ENCODE measurements at places on chromosomes 7 and 10. TPM values are rescaled to one million over a fixed set of nuclear protein-coding genes. Genes with fewer than 3 reads are reported as not detected.

PAX4 gene
- not detected for total RNA-seq

NFE2L3 gene
- 30.5 TPM for total RNA-seq

KCNK18 gene
- total RNA-seq = not detected

LIPM gene
- not detected for total RNA-seq

TDRD1 gene
- not detected for total RNA-seq

NPY4R gene
- not detected for total RNA-seq

TBX20 gene
- total RNA-seq = not detected

FAM25A gene
- not detected for total RNA-seq

NUDT5 gene
- total RNA-seq = 91.8 TPM

SPDYE11 gene
- total RNA-seq = not detected

ZNF467 gene
- 3.0 TPM for total RNA-seq

LIMK1 gene
- 56.4 TPM for total RNA-seq

HOXA3 gene
- 0.18 TPM for total RNA-seq

TRPV5 gene
- not detected for total RNA-seq

SPACDR gene
- total RNA-seq = 0.86 TPM

STRIP2 gene
- 6.1 TPM for total RNA-seq

PVRIG gene
- total RNA-seq = not detected

INMT gene
- 6.6 TPM for total RNA-seq

TFEC gene
- total RNA-seq = not detected

KLLN gene
- total RNA-seq = 0.71 TPM

DRGX gene
- total RNA-seq = not detected

SH2D4B gene
- total RNA-seq = not detected

ZFAND4 gene
- 5.8 TPM for total RNA-seq

IGFBP3 gene
- 15.6 TPM for total RNA-seq

BAMBI gene
- not detected for total RNA-seq

ARHGAP21 gene
- total RNA-seq = 76.9 TPM

OTUD1 gene
- total RNA-seq = 4.3 TPM

FAM131B gene
- 1.2 TPM for total RNA-seq

CAMK2B gene
- total RNA-seq = not detected

WNT8B gene
- not detected for total RNA-seq

LHFPL3 gene
- not detected for total RNA-seq

GIMAP7 gene
- total RNA-seq = not detected

ITGA8 gene
- not detected for total RNA-seq

CPXM2 gene
- not detected for total RNA-seq

TMEM236 gene
- not detected for total RNA-seq

TMEM254 gene
- total RNA-seq = 13.3 TPM

UMAD1 gene
- 7.8 TPM for total RNA-seq

RET gene
- total RNA-seq = 0.29 TPM

FAM20C gene
- 71.2 TPM for total RNA-seq

UNCX gene
- not detected for total RNA-seq

IFIT2 gene
- total RNA-seq = 5.8 TPM

VIPR2 gene
- total RNA-seq = not detected

AZGP1 gene
- not detected for total RNA-seq

Data from myometrial cell (primary cell).